ENCODE measurements at places on chromosomes 3 and 15.

DNA sequence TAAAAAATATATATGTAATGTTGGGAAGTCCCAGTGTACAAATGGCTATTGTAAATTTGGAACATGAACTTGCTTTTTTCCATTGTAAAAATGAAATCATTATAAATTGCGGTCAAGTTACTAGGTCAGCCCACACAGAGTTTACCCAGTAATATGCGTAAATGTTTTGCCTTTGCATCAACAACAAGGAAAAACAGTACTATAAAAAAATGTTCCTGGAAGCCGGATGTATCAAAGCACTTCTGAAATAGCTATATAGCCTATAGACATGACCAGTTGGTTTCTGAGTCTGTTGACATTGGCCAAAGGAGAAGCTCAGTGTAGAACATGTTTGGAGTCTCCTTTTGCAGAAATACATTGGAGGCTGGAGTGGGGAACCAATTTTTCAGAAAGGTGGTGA is 23.2 kb downstream of the CTNNB1 start:
- DNase-seq: no peak

DNA sequence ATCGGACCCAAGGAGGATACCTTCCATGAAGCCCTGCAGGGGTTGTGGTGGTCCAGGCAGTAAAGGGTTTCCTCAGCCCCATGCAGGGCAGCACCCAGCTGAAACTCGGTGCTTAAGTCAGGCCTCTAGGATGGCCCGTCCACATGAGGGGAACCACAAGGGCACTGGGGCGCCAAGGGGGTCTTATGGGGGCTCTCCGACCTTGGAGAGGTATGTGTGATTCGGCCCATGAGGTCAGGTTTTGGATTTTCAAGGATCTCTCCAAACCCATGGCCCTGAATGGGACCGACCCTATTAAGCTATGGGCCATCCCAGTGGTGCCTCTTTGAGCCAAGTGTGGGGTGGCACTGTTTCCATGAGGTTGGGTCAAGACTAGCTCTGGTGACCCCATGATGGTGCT is 233.3 kb downstream of the SNRPN start:
- no peak for DNase-seq

- DNase-seq: no peak
Measured at GRCh38 chr15:33200903-33201302, 6.4 kb upstream of the FMN1 start.

DNA sequence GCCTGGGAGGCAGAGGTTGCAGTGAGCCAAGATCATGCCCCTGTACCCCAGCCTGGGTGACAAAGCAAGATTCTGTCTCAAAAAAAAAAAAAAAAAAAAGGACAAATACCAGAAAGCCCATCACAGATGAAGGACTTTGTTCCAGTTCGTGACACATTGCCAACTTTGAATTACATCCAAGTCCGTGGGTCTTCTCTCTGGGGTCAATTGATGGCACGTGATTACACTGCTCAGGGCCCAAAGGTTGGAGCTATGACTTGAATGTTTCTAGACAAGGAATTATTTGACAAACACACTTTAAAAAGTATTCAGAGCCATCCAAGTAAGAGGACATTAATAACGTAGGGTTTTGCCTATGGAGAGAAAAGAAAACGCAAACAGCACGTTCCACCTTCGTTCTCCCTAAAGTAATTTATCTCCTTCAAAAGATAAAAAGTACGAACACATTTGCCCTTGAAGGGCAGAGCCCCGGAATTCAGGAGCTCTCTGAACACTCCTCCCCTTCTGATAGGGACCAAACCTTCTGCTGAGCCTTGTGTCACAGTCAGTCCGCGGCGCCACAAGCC is 31.3 kb upstream of the ST3GAL6 start:
- no peak for DNase-seq

DNA sequence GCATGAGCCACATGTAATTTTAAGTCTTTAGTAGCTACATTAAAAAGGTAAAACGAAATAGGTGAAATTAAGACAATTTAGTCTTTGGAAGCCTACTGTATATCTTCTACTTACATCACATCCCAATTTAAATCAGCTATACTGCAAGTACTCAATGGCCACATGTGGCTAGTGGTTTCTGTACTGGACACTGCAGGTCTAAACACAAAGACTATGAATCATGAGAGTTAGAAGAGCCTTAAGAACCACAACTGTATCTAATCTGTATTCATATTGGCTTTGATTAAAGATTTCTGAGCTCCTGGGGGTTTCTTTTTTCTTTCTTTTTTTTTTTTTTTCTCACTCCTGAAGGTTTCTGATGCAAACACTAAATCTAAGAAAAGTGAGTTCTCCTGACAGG is 2.3 kb upstream of the EIF1B start:
- no peak for DNase-seq

DNA sequence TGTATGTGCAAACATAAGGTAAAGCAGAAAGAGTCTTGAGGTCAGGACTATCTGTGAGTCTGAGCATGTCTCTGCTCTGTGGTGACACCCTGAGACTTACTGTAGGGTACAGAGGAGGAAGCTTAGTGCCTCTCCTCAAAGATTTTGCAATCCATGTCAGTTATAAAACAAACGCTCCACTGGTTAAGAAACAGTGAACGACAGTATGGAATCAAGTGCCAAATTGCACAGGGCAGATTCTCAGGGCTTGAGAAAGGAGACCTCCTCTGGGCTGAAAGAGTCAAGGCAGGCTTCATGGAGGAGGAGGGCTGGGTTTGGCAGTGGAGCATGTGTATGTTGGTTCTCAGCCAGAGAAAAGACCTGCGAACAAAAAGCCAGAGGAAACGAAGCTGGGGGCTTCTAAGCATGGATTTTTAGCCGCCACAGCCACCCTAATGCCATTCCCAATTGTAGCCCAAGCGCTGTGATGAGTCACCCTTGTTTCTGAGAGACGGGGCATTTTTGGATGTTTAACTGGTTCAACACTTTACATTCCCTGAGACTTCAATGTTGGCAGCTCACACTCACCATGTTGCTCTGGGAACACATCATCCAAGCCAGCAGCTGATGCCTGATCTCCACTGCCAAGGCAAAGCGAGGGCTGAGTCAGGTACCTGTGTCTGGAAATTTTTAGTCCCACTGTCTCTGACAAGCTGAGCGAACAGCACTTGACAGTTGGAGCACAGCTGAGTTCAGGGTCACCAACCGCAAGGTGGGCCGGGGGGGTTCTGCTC is 3.4 kb upstream of the DGKG start:
- no peak for DNase-seq

DNA sequence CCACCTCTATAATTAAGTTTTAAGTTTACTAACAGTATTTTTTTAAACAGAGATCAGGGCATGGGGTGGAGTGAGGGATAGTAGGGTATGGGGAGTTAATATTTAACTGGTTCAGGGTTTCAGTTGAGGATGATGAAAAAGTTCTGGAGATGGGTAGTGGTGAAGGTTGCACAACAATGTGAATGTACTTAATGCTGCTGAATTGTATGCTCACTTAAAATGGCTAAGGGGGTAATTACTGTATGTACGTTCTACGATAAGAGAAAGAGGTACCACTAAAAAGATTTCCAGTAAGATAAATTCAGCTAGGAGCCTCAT is 101.4 kb downstream of the TNIK start:
- DNase-seq: no peak

- DNase-seq: no peak
Measured at GRCh38 chr3:165078293-165078692, at the start of gene SI. Gene SI (minus strand): TSS chr3:165078496. CDS start chr3:165076012, 2,484 bp downstream.

- no peak for DNase-seq
Measured at GRCh38 chr15:65362491-65362890, 15.3 kb downstream of the IGDCC3 start.

DNA sequence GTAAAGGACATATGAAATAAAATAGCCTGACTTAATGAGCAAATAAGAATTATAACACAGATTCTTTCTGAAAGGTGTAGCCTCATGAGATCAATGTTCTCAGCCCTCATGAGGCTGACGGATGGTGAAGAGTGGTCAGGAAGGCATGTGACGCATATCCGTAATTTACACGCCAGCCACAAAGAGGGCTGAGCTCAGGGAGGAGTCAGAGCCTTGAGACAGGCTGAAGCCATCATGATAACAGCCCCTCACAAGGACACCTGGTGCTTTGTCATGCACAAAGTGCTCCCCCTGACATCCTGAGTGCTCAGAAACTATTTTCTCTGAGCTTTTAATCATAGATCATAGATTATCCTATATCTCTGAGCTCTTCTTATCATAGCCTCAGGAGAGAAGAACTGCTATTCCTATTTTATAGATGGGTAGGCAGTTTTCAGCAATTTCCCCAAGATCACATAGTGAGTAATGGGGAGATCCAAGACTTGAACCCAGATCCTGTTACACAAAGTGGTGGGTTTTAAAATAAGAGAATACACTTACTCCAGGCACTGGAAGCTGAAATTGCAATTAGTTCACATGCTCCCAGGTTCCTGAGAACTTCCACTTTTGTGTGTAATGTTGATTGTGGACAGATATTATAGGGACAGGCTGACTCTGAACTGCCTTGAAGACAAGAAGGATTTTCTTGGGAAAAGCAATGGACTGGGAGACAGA is 267.1 kb downstream of the RPLP1 start:
- no peak for DNase-seq

GRCh38 chr3:146052056-146052790 is 108.8 kb downstream of the PLOD2 start:
- no peak for DNase-seq

GRCh38 chr3:187702507-187703033 is at the start of gene RTP2:
Gene RTP2 (minus strand): TSS chr3:187702557. CDS start chr3:187702128, 429 bp downstream.
- no peak for DNase-seq

DNA sequence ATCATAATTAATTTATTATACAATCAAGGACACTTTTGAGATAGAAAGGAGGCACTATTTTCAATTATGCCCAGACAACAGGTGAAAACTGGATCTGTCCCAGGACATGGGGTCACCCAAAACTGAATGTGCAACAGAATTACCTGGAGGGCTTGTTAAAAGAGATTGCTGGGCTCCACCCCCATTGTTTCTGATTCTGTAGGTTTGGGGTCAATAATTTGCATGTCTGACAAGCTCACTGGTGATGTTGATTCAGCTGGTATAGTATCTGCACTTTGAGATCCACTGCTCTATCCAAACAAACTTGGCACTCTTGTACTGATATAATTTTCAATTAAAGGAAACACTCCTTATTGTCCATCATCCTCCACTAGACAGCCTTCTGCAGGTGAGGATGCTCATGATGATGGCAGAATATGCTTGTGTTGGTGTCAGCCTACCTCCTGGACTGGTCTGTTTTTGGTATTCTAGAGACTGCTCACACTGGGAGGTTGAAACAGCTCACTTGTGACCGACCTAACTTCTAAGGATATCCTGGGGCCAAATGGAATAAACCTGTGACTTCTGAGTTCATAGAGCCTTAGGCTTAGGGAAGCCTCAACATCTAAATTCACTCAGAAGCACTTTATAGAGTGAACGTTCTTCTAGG is 2.2 kb downstream of the P2RY14 start:
- no peak for DNase-seq

- no peak for DNase-seq
Measured at GRCh38 chr15:28190391-28191174, 91.5 kb upstream of the OCA2 start.

GRCh38 chr15:70289191-70289955 is 191.7 kb upstream of the TLE3 start:
- no peak for DNase-seq

DNA sequence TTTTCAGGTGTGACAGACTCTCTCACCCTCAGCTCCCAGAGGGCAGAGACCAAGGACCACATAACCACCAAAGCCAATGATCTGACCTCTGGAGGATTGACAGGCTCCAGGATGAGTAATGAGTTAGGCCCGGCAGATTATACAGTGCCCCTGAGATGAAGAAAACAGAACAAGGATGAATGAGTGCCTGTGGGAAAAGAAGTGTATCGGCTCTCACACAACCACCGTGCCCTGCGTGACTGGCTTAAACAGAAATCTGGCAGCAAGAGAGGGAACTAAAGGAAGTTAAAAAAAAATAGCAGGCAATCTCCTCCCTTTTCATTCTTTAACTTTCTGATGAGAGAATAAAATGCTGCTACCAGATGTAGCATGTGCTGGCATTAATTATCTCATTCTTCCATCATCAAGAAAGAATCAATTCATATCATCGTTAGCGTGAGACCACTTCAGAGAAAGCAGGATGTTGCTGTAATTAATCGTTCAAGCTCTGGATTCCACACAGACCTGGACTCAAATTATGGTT is 227.5 kb upstream of the COL8A1 start:
- DNase-seq: no peak

DNA sequence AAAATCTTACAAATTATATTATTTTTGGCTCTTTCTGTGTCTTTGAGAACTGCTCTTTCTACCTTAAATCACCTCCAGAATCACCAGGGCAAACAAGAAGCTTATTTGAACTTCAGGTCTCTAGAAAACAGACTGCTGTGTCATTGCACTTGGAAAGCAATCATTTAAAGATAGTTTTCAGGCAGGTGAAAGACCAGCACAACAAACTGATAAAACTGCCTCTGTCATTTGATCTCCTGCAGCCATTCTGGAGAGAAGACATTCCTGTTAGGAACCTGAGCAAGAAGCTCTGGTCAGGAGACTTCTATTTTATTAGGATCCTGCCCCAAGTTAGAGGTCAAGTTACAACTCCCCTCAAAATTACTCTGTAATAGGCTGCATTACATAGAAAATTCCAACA is 50.7 kb upstream of the AP4E1 start:
- DNase-seq: no peak

DNA sequence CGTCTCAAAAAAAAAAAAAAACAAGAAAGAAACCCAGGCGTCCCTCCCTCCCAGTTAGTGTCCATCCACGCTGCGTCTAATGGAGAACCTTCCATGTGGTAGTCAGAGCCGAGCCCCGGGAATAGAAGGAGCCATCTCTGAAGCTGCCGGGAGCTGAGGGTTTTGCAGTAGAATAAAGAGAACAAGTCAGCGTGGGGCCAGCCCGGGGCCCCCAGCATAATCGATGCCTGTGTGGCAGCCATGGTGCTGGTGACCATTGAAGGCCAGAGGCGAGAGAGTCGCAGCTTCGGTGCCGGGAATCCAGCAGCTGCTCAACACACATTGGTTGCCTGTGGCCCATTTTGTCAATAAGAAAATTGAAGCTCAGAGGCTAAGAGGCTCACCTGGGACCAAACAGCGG is 151.7 kb downstream of the CHSY1 start:
- DNase-seq: no peak

- no peak for DNase-seq
Measured at GRCh38 chr15:77599899-77600298, 32.8 kb downstream of the LINGO1 start.

DNA sequence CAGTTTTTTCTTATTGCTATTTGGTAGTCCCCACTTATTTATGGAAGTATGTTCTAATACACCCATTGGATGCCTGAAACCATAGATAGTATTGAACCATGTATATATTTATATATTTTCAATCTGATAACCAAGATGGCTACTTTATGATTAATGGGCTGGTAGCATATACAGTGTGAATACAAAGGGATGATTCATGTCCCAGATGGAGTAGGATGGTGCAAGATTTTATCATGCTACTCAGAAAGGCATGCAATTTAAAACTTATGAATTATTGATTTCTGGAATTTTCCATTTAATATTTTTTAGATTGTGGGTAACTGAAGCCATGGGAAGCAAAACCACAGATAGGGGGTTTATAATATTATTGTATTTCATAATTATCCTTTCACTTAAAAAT is 35.2 kb downstream of the AP4E1 start:
- no peak for DNase-seq

GRCh38 chr15:52427804-52428203 is 100.9 kb downstream of the MYO5A start:
- no peak for DNase-seq

- no peak for DNase-seq
Measured at GRCh38 chr3:107627962-107628542, 105.3 kb downstream of the BBX start.

GRCh38 chr3:52789746-52790040 is 4.9 kb upstream of the ITIH3 start:
- DNase-seq: no peak

GRCh38 chr3:64467255-64467944 is 220.4 kb downstream of the ADAMTS9 start:
- DNase-seq: no peak

GRCh38 chr3:181384970-181385369 is 326.8 kb upstream of the SOX2 start:
- DNase-seq: no peak

Data from activated CD4-positive, CD25-positive, alpha-beta regulatory T cell treated with anti-CD3 and anti-CD28 coated beads, Interleukin-2, amount 50 U/mL, for 72 hours (primary cell).